Neural crest cell (in vitro differentiated cells): ENCODE measurements at places on chromosomes 4 and X. TPM values are rescaled to one million over a fixed set of nuclear protein-coding genes. Genes with fewer than 3 reads are reported as not detected.

DNA sequence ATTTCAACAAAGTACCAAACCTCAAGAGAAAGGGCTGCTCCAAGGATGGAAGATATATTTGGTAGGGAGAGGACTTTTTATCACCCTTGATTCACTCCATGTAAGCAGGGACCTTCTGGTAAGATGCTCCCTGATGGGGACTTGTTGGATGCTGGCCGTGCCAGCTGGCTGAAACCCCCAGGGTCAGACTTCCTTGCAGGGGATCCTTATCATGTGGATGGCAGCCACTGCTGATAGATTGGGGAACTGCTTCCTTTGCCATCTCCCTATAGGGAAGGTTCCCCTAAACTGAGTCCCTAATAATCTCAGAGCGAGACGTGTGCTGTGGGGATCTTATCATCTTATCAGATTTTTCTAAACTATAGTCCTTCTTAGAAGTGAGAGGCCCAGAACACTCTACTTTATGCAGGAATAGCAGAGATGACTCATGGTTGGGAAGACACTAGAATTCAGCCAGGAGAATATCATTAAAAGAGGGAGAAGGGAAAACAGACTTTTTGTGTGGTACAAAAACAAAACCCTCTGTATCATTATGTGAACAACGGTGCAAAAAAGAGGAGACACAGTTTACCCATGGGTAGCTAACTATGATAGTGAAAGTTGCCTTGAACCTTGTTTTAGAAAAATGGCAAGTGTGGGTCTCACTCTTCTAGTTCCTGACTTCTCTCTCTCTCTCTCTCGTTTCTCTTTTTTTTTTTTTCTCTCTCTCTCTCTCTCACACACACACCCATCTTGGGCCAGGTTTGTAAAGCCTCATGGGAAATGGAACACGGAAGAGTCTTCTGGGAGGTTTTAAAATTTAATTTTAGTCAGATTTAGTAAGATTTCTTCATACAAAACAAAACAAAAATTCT is 16.1 kb downstream of the RHOH start:
- DNase-seq, result no peak

- no peak for DNase-seq
These were observed 109.3 kb downstream of the AFF2 start for GRCh38 chrX:148609515-148610327.

- DNase-seq, result no peak
These were observed 205.8 kb upstream of the BOD1L1 start for GRCh38 chr4:13833171-13833804.

GRCh38 chr4:8384397-8385060 is 56.0 kb downstream of the ACOX3 start:
- no peak for DNase-seq

DNA sequence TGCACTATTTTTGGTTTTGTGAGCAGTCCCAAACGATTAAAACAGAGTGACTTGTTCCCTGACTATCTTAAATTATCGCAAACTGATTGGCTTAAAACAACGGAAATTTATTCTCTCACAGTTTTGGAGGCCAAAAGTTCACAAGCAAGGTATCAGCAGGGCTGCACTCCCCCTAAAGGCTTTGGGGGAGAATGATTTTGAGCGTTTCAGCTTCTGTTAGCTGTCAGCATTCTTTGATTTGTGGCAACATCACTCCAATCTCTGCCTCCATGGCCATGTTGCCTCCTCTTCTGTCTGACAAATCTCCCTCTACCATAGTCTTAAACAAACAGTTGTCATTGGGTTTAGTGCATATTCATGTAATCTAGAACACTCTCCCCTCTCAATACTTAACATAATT is 459.6 kb upstream of the ATOH1 start:
- DNase-seq, result no peak

- DNase-seq, result no peak
These were observed 87.2 kb upstream of the MCF2 start for GRCh38 chrX:139795196-139795595.

DNA sequence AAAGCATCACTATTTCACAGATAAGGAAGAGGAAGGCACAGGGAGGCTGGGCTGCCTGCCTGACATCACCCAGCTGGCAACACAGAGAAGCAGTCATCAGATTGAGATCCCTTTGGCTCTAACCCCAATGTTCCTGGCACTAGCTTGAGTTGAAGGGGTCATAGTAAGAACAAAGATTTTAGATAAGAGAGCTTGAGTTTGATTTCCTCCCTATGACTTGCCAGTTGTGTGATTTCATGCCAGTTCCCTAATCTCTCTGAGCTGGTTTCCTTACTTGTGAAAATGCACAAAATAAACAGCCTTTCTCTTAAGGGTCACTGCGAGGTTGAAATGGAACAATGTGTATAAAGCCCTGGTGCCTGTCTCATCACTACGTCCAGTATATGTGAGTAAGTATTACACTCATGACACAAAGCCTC is 475.4 kb upstream of the HS3ST1 start:
- DNase-seq, result no peak

DNA sequence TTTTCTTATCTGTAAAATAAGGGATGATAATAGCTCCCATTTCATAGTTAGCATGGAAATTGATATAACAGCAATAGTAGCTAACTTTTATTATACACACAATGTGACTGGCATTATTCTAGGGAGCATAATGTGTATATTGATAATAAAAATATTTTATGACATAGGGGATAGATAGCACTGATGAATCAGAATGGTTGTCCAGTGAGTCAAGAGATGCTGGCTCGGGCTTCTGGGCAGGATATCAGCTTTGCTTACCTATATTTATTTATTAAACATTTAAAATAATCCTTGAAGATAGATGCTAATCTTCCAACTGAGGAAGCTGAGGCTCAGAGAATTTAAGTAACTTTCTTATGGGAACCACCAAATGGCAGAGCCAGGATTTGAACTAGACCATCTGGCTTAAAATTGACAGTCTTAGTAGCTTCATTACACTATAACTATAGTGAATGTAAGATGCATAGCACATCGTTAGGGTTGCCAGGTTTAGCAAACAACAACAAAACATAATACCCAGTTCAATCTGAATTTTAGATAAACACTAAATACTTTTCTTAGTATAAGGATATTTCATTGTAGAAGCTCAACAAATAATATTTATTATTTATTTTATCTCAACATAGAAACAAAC is 2.7 kb downstream of the AFP start:
- DNase-seq, result no peak

GRCh38 chr4:848803-849477 is 23.0 kb upstream of the CPLX1 start:
- no peak for DNase-seq

DNA sequence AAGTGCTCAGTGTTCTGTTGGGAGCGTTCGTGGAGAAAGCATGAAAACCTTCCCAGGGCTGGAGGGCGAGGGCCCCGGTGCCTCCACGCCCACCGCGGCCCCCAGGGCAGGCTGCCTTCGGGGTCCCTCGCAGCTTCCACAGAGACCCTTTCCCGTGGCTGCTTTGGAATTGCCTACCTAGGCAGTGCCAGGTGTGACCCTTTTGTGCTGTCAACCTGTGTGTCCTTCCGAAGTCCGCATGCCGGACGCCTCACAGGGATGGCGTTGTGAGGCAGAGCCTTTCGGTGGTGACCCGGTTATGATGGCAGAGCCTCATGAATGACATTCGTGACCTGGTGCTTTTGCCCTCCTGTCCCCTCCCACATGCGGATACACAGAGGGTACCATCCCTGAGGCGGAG is 17.4 kb downstream of the TMEM175 start:
- no peak for DNase-seq

Gene F8A1
- 12.7 and 13.0 TPM in 2 replicates for total RNA-seq
